SW 1271 (cell line): ENCODE measurements at places on chromosomes 2 and 18.

DNA sequence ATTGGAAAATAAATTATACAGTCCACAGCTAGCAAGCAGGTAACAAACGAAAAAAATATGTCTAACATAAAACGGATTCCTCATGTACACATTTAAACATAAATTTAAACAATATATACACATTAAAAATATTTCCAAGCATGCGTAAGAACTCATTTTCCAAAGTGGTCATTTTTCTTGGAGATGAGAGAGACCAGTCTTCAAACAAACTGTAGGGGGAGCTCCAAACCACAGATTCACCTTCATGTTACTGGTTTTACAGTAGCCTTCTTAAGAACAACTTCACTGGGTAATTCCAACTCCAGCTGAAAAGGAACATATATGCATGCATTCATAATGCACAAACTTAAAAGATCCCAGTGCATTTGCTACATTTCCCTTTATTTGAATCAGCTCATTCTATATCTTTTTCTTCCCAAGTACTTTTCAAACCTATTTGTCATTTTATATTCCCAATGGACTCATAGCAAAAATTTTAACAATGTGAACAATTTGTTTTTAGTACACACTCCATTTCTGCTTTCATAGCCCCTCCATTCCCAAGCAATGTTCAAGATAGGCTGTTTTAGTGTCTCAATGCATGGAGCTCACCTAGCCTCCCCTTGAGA lies 4.7 kb upstream of the STAMBP start:
- peak; percentile 74 for DNase-seq

- no peak for DNase-seq
Measured at GRCh38 chr2:68236103-68236734, 16.1 kb downstream of the PPP3R1 start.

- no peak for DNase-seq
Measured at GRCh38 chr2:171158790-171159371, 1.8 kb downstream of the TLK1 start.

DNA sequence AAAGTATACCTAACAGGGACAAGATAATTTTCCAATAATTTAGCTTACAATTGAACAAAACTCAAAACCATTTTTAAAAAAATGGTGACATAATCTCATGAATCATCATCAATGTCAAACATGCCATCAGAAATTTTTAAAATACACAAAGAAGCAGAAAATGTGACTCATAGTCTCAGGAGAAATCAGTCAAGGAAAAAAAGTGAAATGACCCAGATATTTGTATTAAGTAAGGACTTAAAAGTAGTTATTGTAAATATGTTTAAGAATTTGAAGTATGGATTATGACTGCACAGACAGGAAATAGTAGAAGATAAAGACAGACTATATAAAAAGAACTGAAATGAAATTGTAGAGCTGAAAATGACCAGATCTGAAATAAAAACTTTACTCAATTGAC lies 473.9 kb upstream of the SYT4 start:
- DNase-seq: no peak

- no peak for DNase-seq
Measured at GRCh38 chr2:66982766-66983165, 414.4 kb upstream of the ETAA1 start.

GRCh38 chr2:18754286-18754685 lies 164.9 kb upstream of the NT5C1B start:
- no peak for DNase-seq

DNA sequence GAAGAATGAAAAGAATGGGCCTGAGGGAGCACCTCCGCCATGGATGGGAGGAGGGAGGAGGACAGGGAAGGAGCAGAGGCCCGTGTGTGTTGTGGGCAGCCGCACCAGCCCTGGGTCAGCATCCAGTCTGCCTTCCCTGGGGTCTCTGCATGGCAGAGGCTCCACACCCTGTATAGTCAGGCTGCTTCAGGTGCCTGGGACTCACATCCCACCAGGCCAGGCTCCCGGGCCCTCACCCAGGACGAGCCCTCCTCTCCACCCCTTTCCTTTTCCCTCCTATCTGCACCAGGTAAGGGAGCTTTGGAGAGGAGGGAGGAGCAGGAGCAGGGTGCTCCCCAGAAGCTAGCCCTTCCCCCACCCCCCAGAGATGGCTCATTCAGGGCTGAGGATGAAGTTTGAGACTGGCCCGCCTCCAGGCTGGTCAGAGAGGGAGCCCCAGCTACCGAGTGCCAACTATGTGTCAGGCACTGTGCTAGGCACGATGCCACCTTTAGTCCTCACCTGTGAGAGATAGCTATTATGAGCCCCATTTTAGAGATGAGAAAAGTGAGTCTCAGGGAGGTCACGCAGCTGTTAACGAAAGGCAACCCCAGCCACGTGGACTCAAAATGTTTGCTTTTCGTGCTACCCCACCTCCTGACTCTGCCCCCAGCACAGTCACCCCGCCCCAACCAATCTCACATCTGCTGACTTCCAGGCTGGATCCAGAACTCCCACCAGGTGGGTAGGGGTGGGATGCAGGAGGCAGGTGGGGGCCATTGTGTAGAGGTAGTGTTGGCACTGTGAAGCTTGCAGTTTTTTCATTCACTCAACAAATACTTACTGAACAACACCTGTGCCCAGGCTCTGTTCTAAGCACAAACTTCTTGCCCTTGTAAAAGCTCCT lies 242.1 kb downstream of the DYSF start:
- no peak for DNase-seq

DNA sequence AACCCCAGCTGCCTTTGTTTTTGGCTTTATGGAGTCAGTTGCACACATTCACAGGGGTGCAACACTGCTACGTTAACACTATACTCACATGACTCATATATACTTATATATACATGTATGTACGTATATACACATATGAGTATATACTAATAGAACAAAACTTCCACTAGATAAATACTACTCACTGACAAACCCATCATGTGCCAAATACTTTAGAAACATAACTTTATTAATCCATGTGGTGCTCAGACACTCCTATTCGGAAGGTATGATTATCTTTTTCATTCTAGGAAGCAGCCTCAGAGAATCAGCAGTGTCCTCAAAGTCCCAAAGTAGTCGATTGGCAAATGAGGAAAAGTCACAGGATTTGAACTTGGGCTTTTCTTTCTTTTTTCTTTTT lies 7.9 kb downstream of the PMAIP1 start:
- DNase-seq: no peak

GRCh38 chr2:160680294-160680693 lies 186.7 kb upstream of the RBMS1 start:
- DNase-seq: no peak

GRCh38 chr18:23226391-23226790 lies 91.1 kb downstream of the CABLES1 start:
- DNase-seq: no peak

GRCh38 chr2:128386066-128386465 lies 67.4 kb upstream of the HS6ST1 start:
- no peak for DNase-seq

GRCh38 chr18:50320719-50321118 lies 33.2 kb upstream of the CXXC1 start:
- no peak for DNase-seq

DNA sequence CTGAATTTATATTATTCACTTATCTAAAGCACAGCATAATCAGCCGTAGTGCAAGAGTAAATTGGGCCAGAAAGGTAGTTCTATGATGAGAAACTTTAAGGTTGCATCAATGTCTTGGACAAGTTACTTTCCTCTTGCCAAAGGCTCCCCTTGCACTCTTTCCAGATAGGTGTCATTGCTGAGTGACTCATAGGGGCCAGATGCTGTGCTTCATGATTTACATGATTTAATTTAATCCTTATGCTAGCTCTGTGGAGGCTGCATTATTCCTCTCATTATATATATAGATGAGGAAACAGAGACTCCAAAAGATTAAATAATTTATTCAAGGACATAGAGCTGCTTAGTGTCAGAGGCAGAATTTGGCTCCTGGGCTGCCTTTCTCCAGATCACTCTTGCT lies 5.0 kb downstream of the CFAP221 start:
- no peak for DNase-seq

GRCh38 chr2:26366957-26367356 lies 20.4 kb upstream of the ADGRF3 start:
- DNase-seq: no peak

- DNase-seq: no peak
Measured at GRCh38 chr2:229180658-229181057, 90.4 kb downstream of the PID1 start.

- DNase-seq: no peak
Measured at GRCh38 chr2:190127651-190128050, 65.1 kb upstream of the MSTN start.

DNA sequence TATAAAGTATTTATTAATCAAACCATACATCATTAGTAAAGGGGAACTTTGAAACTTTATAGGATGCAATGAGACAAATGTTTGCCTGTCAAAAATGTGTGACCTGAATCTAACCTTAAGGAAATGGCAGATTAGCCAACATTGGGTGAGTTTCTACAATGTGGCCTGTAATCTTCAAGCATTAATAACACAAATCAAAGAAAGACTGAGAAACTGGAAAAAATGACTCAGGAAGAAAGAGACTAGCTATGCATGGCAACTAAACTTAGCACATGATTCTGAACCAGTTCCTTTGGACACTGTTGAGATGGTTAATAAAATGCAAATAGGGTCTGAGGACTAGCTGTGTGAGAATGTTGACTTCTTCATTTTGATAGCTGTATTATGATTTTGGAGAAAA lies 628.6 kb upstream of the ID2 start:
- no peak for DNase-seq

DNA sequence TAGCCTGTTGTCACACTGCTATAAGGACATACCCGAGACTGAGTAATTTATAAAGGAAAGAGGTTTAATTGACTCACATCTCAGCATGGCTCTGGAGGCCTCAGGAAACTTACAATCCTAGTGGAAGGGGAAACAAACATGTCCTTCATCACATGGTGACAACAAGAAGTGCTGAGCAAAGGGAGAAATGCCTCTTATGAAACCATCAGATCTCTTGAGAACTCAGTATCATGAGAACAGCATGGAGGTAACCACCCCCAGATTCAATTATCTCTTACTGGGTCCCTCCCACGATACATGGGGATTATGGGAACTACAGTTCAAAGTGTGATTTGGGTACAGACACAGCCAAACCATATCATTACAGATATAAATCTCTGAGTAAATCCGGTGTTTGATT lies 148.7 kb downstream of the PRPF40A start:
- no peak for DNase-seq

DNA sequence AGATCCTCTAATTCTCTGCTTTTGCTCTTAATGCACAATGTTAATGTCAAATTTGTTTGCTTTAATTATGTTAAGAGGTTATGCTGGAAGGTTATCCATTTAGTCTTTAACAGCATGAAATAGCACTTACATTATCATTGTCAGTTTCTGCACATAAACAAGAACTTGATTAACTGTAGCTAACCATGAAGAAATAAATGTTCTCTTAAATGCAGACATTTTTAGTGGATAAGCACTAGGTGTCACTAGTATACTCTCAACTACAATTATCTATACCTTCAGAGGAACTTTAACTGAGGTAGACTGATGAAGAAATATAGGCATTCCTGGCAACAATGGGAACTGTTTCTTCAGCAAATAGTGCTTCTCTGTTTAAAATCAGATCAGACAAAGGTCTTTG lies 178.8 kb upstream of the CHST9 start:
- DNase-seq: no peak

- DNase-seq: no peak
Measured at GRCh38 chr2:5393474-5393873, 298.7 kb upstream of the SOX11 start.

DNA sequence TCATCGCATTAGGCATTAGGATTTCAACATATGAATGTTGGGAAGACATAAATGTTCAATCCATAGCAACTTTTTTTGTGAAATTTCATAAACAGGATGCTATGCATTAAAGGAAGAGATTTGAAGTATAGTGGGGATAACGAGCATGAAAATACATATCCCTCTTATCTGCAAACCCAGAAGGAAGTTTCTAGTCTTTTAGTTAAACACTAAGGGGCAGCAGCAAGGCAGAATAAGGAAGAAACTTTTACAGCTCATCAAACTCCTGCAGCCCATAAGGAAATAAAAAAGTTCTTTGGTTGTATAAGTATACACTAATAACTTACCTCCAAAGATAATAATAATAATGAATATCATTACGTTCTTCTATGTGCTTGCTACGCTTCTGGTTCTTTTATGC lies 81.5 kb downstream of the CD226 start:
- DNase-seq: no peak

GRCh38 chr2:181662287-181662686 lies 5.4 kb upstream of the CERKL start:
- DNase-seq: no peak

GRCh38 chr18:21105936-21106335 lies 5.7 kb downstream of the ROCK1 start:
- DNase-seq: no peak

DNA sequence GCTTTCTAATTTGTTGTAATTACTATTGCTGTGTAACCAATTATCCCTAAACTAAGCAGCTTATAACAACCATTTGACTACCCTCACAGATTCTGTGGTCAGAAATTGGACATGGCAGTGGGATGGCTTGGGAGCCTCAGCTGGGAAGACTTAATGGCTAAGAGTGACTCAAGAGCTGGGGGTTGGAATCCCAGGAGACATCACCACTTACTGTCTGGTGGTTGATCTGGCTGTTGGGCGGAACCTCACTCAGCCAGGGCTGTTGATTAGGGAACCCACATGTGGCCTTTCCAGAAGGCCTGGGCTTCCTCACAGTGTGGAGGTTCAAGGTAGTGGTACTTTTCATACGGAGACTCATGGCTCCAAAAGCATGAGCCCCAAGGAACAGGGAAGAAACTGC lies 49.8 kb downstream of the E2F6 start:
- no peak for DNase-seq

DNA sequence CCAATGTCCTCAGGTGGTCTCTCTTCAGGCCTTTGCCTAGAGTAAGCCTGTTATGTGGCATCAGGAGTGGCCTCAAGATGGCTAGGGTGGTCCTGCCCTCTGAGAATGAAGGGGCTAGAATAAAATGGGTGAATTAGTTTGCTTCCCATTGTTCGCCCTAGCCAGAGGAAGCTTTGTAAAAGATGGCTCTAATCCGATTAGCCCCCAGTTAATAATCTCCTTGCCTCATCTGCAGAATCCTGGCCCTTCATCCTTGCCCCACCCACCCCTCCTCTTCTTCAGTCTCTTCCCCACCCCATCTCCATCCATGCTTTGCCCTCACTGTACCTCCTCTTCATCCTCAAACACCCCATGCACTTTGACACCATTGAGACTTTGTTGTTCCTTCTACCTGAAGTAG lies 57.4 kb upstream of the LGALSL start:
- DNase-seq: no peak

DNA sequence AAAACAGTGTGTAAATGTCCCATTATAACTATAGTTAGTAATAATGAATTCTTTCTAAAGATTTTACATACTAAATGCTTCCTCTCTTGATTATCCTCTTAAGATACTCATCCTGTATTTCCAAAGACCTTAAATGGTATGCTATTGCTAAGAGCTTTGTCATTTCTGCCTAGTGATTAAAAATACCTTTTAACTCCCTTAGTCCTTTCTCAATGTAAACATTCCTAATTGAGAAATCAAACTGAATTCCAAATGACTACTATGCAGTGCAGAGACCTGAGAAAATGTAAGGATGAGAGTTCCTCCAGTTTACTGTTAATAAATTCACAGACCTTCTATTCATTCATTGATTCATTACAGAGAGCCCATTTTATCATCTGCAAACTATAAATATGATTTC lies 86.9 kb downstream of the SOS1 start:
- no peak for DNase-seq
